NCI-H460 (cell line): ENCODE measurements at places on chromosomes 1 and 21. TPM values are rescaled to one million over a fixed set of nuclear protein-coding genes. Genes with fewer than 3 reads are reported as not detected.

DNA sequence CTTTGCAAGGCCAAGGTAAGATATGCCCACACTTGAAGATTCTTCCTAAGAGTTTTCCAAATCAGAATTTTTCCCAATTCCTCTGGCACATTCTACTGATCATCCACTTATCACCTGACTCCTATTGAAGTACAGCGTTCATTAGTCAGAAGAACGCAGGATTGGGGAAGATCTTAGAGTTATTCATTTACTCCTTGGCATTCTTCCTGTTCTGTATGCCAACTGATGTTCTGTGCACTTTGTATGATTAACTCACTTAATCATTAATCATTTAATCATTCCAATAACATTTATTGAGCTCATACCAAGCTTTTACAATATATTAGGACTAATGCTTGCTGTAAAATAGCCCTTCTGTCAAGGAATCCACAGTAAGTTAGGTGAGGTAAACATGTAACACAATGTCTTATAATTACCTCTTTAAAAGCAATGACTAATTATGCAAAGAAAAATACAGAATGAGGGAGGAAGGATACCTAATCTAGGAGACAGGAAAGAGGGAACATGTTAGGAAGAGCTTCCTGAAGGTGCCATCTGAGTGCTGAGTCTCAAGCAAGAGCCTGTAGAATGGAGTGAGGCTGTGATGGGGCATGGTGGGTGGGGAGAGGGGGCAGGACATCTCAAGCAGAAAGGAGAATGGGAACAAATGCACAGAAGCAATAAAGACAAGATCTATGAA, 71.1 kb upstream of the DPT start:
- no peak for DNase-seq

- DNase-seq, result no peak
Observed at GRCh38 chr1:167491586-167492461, 26.5 kb downstream of the CD247 start.

GRCh38 chr1:23208527-23208926, 8.8 kb downstream of the HTR1D start:
- DNase-seq, result no peak

- no peak for DNase-seq
Observed at GRCh38 chr1:78045926-78046778, at the start of gene GIPC2. GIPC2 (plus strand) TSS chr1:78045966; CDS start chr1:78046095, 129 bp downstream.

DNA sequence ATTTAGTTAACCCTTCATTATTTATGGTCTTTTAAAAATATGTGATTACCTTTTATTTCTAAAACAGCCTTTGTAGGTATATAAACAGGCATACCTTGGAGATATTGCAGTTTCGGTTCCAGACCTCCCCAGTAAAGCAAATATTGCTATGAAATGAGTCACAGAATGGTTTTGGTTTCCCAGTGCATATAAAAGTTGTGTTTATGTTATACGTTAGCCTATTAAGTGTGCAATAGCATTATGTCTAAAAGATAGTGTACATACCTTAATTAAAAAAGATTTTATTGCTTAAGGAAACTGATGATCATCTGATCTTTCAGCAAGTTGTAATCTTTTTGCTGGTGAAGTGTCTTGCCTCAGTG, 44.1 kb downstream of the XCL2 start:
- no peak for DNase-seq

GRCh38 chr1:12811409-12811784, 19.8 kb downstream of the PRAMEF11 start:
- DNase-seq, result no peak

DNA sequence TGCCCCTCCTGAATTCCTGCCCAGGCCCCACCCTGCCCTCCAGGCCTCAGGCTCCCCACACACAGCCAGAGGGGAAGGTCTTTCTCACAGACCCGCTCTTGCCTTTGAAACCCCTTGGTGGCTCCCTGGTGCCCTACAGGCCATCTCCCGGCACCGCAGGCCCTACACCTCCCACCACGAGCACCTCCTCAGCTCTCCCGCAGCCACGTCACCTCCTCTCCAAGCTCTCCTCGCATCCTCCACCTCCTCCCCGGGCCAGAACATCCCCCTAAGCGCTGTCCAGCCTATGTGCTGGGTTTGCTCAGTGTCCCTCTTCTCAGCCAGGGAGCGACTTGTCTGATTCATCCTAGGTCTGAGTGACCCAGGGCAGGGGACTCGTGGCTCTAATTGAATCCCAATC, 66.4 kb downstream of the DMRTB1 start:
- DNase-seq, result no peak

DNA sequence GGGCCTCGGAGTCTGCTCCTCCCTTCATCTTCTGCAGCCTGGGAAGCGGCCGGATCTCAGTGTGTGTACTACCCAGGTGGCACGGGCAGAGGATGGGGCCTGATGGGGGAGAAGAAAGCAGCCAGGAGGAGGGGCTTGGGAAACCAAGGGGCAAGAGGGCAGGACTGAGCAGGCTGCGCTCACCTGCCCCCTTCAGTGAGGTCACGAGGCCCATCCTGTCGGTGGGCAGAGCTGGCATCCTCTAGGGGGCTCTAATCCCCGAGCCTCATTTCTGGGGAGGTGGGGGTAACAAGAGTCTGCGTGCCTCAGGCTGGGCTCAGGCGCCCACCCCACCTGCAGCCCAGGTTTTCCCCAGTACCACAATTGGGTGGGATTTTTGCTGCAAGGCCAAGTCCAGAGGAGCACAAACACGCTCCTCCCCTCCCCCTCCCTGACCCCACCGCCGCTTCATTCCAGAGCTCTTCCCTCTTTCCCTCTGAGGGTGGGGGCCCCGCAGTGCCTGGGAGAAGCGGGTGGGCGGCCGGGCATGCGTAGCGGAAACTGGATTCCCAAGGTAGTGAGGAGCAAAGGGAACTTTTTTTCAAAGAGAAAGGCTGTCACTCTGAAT, 1.8 kb upstream of the WNT3A start:
- DNase-seq, result no peak

DNA sequence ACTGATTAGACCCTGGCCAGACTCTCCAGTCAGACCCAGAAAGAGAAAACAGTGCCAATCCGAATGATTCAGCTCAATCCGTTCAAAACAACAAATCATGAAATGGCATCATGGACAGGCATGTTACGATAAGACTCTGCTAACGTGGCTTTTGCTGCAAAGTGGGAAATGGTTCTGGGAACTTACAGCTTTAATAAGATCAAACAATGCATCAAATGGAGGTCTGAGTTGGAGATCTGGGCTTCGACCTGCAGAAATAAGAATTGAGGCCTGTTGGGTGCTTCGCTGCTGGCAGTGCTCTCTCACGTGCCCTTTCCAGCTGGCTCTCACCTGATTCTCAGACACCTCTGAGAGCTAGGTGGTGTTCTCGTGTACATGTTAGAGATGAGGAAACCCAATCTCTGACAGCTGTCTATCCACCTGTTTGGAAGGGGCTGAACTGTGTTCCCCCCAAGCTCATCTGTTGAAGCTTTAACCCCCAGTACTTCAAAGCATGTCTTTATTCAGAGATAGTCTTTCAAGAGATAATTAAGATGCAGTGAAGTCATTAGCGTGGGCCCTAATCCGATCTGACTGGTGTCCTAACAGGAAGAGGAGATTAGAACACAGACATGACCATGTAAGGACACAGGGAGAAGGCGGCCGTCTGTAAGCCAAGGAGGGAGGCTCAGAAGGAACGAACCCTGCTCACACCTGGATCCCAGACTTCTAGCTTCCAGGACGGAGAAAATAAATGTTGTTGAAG, 45.5 kb upstream of the ETS2 start:
- no peak for DNase-seq

GRCh38 chr1:116880917-116881316, 28.8 kb upstream of the PTGFRN start:
- no peak for DNase-seq

GRCh38 chr1:94275083-94275482, 37.7 kb upstream of the ARHGAP29 start:
- no peak for DNase-seq

DNA sequence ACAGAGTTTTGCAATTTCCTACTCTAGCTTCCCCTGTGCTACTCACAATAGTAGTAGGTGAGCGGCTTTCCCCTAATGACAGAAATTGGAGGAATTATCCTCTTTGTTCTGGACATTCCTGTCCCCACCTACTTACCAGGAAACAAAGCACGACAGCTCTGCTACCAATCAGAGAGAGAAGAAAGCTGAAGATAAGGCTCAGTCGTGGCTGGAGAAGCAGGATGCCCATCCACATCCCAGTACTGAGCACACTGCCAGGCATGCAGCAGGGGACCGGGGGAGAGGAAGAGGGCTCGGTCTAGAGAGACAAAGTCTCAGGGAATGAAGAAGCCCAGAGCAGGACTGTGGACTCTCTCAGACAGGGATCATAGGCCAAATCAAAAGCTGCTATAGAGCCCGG, 134.1 kb upstream of the KRTAP19-8 start:
- no peak for DNase-seq

DNA sequence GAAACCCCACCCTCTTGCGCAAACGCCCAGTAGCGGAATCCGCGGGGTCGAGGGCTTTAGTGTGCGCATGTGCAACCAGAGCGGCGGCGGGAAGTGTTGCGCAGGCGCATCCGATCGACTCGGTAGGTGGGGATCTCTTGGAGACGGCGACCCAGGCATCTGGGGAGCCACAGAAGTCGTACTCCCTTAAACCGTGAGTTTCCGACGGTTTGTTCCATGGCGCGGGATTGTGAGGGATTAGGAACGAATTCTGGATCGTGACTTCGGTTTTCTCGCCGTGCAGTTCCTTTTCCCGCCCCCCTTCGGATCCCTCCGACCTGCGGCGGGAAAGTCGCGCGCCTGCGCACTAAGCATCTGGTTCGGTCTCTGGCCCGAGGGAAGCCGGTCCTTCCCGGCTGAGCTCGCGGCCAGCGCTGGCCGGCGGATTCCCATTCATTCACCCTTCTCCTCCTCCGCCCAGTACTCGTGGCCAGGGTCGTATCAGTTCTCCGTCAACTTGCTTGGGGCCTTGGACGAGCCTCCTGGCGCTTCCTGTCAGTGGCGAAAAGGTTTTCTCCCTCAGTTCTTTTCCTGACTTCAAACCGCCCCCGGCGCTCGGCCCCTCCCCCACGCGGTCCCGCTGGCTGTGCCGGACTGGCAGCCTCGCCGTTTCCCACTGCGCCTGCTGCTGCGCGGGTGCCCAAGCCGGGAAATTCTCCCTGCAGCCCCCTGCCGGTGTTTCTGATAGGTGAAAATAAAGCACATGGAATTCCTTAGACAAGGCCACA, at the start of gene CDC7:
Gene CDC7 (plus strand): TSS at position 96 of the 767 bp plus-strand sequence. CDS start 866 bp downstream, outside the sequence.
- peak; percentile 85 for DNase-seq

- DNase-seq, result no peak
Observed at GRCh38 chr1:48233666-48234485, 11.4 kb downstream of the SLC5A9 start.

DNA sequence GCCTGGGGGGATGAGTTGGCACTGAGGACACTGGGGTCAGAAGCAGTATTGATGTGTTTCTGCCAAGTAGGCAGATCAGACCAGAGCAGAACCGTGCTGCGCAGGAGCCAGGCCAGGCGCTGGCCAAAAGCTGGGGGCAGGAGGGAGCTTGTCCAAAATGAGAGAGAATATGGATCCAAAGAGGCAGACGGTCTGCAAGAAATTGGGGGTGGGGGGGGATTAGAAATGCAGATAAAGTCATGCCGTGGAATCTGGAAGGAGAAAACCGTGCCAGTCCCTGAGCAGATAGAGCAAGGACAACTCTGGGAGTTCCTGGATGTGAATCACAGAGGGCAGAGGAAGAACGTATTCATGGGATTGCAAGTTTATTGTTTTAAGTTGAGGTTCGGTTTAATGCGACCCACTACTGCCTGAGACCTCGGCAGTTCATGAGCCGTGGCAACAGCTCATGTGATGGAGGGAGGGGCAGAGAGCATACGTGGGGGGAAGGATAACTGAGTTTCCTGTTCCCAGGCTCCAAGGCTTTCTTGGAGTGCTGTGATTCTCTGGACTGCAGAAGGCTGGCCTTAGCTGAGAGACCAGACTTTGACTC, 224.0 kb downstream of the FGGY start:
- no peak for DNase-seq

- no peak for DNase-seq
Observed at GRCh38 chr1:86416343-86416742, 7.6 kb upstream of the CLCA2 start.

DNA sequence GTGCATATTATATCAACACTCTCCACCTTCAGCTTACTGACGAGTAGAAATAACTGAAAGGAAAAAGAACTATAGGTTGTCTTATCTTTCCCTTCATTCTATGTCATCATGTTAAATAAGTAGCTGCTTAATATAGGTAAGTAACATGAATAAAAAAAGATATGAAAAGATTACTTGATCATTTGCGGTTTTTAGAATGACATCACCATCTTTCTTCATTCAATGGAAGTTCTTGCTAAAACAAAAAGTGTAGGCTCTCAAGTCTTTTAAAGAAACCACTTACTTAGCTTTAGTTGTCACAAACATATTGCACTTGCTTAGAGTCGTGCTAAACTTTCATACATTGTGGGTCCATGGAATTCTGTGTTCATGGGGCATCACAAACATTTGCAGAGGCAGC, 331.1 kb upstream of the DEPDC1 start:
- no peak for DNase-seq

GRCh38 chr1:85629532-85629920, 49.0 kb downstream of the CCN1 start:
- DNase-seq, result no peak

DNA sequence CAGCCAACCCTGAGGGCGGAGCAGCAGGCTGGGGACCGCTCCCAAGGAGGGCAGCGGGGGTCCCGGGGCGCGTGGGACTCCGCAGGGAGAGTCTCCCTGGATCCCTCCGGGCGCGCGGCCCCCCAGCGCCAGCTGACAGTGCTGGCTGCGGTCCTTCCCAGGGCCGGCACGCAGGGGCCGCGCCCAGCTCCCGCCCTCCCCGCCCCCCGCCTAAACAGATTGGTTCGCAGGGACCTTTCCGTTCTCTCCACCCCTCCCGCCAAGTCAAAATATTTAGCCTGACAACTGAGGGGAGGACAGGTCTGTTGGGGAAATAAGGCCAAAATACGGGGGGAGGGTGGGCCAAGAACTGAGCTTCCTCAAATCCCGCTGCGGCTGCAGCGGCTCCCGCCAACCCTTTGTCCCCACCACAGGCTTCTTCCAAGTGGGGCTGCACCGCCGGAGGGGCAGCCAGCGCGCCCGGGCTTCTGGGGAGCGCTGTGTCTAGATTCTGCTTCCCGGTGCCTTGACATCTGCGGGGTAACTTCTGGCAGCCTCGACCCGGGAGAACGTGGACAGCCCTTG, at the start of gene INSRR:
Gene INSRR (minus strand): TSS at position 159 of the 564 bp plus-strand sequence. CDS start 496 bp downstream, outside the sequence.
- no peak for DNase-seq

DNA sequence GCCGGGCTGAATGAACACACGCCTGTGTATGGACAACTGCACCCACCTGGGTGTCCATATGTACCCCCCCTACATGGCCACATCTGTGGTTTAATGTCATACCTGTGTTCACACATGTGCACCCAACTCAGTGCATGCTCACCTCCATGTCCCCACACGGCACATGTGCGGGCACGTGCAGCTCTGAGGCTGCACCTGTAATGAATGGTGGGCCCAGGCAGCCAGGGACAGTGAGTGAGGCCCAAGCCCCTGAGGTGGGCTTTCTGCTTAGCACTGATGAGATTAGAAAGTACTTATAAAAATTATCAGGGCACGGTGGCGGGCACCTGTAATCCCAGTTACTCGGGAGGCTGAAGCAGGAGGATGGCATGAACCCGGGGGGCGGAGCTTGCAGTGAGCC, 42.5 kb upstream of the CSF3R start:
- no peak for DNase-seq

GPR52 gene
- 1.0 TPM in 2 replicates for total RNA-seq

B4GALT2 gene
- total RNA-seq, result 38.6 and 46.2 TPM in 2 replicates

CNST gene
- 25.8 and 26.1 TPM in 2 replicates for total RNA-seq

ZNHIT6 gene
- 15.7 and 16.6 TPM in 2 replicates for total RNA-seq

SMCP gene
- not detected in 2 replicates for total RNA-seq

SPRR4 gene
- not detected in 2 replicates for total RNA-seq

HRNR gene
- total RNA-seq, result not detected in 2 replicates
